MCF 10A (cell line): ENCODE measurements at places on chromosomes 7 and 10.

- DNase-seq = no peak
These were observed 68.4 kb upstream of the ATP6V0A4 start for GRCh38 chr7:138866353-138866752.

DNA sequence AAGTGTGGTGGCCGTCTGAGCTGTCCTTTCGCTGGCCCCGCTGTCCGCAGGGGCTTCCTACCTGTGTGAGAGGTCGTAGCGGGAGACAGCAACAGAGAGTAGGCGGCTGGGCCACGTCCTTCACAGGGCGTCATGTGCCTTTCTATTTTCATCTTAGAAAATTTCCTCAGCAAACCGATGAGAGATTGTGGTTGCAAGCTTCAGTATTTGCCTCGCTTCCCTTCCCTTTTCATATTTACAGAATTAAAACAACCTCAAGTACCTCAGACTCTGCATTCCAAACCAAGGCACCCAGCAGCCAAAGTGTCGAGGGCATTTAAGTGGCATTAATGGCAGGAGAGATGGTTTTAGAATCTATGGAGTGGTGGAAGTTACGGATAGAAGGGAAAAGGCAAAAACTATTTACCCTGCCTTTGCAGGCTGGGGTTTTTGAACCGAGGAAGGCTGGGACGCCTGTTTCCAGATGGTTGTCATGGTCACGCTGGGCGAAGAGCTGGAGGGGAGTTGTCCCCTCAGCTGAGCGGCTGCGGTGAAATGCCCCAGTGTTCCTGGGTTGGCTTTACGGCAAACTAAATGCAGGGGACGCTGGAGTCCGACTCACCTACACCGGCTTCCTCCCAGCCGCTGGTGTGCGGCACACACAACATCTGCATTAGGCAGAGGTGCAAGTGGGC lies 41.9 kb downstream of the WIPI2 start:
- no peak for DNase-seq

DNA sequence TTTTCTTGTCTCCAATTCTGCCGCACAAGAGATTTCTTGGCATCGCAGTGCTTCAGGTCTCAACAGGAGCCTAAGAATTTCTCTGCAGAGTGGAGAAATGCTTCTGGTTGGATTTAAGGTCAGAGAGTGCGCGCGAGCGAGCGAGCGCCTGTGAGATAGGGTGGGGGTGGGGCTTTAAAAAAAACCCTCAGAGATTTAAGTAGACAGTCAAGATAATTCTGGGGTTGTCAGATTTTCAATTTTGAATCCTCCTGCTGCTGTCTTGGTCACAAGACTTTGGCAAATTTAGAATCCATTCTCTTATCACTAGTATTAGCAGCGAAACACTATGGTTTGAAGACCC lies 49.7 kb downstream of the CPEB3 start:
- peak; percentile 36 for DNase-seq

DNA sequence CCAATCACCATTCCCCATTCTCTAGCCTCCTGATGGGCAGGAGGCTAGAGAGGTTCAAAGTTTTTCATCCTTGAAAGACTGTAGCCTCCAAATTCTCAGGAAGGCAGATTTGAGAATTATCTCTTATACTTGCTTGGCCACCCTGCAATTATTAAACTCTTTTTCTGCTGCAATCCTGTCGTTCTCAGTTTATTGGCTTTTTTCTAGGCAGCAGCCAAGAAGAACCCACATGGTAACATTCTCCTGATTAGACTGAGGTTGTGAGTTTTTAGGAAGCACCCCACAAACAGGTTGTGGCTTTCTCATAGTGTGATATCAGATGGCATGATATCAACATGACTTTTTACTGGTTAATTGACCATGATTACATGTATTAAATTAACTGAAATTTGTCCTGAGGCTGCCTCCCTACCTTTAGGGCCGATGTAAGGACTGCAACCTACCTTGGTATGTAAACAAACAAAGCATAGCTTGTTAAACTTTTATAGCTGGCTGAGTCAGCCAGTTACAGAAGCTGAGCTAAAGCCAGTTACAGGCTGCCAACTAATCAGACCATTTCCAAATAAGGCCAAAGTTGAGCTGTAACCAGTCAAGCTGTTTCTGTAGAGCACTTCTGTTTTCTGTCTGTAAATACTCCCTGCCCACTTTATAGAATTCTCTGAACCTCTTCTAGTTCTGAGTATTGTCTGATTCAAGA lies 3.2 kb upstream of the ZNF248 start:
- peak; percentile 27 for DNase-seq

- peak; percentile 12 for DNase-seq
These were observed 19.1 kb upstream of the OGDHL start for GRCh38 chr10:49781247-49781646.

DNA sequence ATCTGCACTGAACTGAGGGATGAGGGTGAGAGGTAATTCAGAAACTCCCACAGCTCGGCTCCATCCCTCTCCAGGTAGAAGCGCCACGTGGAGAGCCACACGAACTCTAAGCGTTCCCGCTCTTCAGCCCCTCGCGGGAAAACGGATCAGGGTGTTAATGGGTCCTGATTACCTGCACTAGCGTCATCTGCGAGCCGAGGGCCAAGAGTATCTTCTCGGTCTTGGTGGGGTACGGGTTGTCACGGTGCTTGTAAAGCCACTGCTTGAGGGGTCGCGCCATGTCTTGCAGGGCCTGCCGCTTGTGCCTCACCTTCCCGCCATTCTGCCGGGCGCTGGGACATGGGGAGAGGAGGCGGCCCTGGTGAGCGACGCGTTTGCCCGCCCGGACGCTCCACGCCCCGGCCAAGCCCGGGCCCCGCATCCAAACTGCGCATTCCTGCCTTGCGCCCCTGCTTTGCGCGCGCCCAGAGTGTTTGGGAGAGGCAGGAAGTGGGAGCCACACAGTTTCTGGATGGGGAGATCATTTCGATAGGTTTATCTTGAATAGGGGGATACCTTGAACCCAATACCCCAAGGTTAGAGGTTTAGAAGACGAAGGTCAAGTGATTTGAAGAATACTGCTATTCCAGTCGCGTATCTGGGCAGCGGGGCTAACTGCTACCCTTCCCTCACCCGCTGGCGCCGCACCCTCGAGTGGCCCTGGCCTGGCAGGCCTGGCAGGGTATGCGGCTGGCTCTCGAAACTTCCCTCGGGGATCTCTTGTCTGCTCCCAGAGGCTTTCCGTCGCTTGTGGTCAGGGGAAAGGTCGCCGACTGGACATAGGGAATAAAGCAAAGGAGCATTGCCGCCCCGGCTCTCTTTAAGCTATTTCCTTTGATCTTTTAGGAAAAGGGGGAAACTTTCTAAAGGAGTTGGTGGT lies 4.2 kb downstream of the MKX start:
- no peak for DNase-seq

DNA sequence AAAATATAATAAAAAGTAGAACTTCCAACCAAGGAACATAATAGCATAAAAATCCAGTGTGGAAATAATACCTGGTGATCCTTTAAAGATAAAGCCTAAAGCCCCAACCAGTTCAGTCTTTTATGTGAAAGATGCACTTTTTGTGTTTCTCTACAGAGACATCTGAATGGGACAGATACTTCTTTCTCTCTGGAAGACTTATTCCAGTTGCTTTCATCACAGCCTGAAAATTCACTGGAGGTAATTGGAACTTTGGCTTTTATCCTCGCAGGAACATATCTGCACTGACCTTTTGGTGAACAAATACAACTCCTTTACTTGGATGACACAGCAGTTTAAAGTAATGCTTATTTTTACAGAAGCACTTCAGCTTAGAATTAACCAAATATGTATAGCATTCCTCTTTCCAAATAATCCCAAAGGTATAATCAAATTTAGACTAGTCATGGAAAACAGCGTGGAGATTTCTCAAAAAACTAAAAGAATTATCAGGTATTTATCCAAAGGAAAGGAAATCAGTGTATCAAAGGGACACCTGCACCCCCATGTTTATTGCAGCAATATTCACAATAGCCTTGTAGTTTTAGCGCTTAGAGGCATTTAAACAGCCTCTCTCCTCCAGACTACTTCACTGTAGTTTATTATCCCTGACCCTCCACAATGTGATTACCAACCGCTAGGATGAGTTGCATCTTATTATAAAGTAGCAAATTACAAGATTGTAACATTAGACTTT lies 16.8 kb downstream of the HNRNPA2B1 start:
- DNase-seq = no peak

GRCh38 chr10:63241841-63242281 lies 108.7 kb downstream of the NRBF2 start:
- no peak for DNase-seq

DNA sequence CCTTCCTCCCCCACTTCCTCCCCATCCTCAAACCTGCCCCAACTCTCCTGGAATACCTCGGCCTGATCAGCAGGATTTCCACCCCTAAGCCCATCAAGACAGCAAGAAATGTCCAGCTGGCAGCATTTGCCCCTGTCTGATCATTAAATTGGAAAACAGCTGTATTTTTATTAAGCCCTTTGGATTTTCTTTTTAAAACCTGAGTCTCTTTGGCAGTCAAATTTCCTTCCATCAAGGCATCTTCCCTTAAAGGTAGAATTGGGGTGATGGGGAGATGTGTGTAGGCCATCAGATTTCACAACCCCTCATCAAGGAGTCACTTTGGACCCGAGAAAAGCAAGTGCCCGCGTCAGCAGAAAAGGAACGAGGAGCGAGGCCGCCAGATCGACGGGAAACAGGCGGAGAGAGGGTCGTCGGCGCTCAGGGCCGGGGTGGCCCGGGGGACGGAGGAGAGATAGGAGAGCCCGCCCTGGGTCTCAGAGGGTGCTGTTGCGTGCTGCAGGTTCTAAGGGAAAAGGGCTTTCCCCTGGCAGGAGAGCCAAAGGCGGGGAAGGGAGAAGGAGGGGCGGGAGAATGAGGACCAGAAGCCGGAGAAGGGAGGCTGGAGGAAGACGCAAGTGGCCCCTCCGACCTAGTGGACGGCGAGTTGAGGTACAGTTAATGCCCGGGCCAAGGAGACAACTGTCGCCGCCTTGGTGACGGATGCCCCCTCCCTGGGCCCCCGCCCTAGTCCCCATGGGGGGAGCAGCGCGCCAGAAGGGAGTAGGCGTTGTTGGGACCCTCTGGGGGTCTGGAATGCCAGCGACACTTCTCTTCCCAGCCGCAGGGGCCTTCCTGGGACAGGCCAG lies 11.5 kb upstream of the GATA3 start:
- no peak for DNase-seq

DNA sequence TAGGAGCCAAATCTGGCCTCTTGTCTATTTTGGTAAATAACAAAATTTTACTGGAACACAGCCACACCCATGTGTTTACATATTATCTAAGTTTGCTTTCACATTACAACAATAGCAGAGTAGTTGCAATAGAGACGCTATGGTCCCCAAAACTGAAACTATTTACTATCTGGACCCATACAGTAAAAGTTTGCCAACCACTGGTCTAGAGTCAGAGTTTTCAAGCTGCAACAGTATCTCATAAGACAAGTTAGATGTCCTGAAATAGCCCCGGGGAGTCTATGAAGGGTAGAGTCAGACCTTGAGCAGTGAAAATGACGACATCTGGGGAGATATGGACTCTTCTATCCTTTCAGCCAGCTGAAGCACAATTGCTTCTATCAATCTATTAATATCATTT lies 74.2 kb downstream of the CTNNA3 start:
- DNase-seq = no peak

DNA sequence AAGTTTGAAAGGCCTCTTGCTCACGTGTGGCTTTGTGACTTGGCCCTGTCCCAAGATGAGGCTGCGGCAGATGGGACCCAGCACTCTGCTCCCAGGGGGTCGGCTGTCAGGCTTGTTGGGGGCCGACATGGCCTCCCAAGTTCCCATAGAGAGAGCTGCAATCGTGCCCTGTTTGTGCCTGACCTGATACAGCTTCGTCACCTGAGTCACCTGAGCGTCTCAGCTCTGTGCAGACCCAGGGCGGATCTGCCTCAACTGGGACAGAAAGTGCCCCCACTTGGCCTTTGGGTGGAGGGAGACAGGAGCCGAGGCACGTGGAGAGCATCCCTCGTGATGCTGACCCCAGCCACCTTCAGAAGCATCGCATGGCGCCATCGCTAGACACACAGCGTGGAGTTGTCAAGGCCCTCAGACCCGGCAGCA lies 21.7 kb downstream of the PAPOLB start:
- no peak for DNase-seq

DNA sequence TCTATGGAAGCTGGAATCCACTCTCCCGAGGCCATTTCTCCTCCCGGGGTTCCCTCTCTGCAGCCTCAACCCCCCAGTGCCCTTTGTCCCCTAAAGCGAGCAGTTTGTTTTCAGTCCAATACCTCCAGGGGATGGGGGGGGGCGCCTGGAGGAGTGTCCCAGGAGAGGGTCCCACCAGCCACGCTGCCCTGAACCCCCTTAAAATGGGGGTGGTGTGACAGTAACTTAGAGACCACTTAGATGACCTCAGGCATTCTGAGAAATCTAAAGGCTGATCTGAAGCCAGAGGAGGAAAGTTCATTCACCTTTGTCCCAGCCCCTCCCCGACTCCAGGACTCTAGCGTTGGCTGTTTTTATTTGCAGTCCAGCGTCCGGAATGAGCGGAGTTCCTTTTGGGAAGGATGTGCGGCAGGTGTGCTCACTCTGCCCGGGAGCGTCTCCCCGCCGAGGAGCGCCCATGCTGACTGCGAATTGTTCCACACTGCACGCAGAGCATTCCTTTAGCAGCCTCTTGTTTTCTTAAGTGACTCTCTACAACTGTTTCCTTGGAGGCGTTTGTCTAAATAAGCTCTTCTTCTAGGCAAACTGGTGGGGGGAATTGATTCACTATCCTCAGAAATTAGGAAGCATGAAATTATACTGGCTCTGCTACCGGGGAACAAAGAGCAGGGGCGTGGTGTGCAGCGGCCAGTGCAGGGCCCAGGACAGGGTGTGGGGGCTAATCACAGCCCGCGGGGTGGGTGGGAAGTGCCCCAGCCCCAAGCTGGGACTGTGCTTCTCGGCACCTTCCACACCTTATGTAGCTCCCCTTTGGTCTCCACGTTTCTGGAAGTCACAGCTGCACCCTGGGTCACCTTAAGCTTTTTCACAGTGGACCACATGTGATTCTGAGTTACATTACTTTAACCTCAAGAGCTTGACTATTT lies 46.3 kb downstream of the SYPL1 start:
- DNase-seq = peak; percentile 77

GRCh38 chr10:11149807-11150141 lies 132.1 kb downstream of the CELF2 start:
- no peak for DNase-seq

DNA sequence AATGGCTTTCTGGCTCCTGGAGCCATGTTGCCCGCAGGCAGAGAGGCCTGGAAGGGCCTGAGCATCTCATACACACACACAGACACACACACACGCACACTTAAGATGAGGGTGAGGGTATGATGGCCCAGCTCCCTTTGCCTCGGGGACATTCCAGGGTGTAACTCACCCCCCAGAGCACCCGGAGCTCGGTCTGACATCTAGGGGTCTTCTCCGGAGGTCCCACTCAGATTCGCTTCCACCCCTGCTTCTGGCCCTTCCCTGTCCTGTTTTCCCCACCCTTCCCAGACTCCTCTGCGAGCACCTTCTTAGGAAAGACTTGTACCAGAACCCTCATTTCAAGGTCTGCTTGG lies 304.4 kb downstream of the GRID1 start:
- no peak for DNase-seq

- DNase-seq = no peak
These were observed 42.6 kb upstream of the MYL10 start for GRCh38 chr7:101671371-101672356.

GRCh38 chr7:50227726-50228125 lies 76.8 kb upstream of the IKZF1 start:
- DNase-seq = no peak
